ENCODE measurements at places on chromosomes 1 and 21. TPM values are rescaled to one million over a fixed set of nuclear protein-coding genes. Genes with fewer than 3 reads are reported as not detected.

Gene TDRD10
- total RNA-seq: not detected

Gene SPRR2F
- not detected for total RNA-seq

Gene NCAM2
- under 0.01 TPM for total RNA-seq

Gene AGRN
- total RNA-seq: 187 TPM

Gene CFHR4
- not detected for total RNA-seq

Gene SPATC1L
- 2.4 TPM for total RNA-seq

Gene S100A3
- 7.0 TPM for total RNA-seq

Gene C1orf94
- not detected for total RNA-seq

Gene WNT3A
- total RNA-seq: not detected

Gene JAM2
- total RNA-seq: not detected

Gene RPTN
- 0.72 TPM for total RNA-seq

Gene AMY2B
- total RNA-seq: 2.1 TPM

Gene GPR153
- 16.4 TPM for total RNA-seq

Gene CLCA2
- 59.8 TPM for total RNA-seq

Gene FNDC5
- total RNA-seq: not detected

Gene CCDC27
- not detected for total RNA-seq

Gene SPRR3
- 51.4 TPM for total RNA-seq

Gene DYNLT4
- 0.24 TPM for total RNA-seq

Gene SLC45A1
- 0.24 TPM for total RNA-seq

Gene NBPF6
- total RNA-seq: not detected

Gene BCL10
- total RNA-seq: 35.4 TPM

Gene TNFAIP8L2
- not detected for total RNA-seq

Gene CADM3
- total RNA-seq: not detected

Gene C1orf87
- total RNA-seq: not detected

Gene CD53
- total RNA-seq: not detected

Gene PAQR6
- total RNA-seq: not detected

Gene RUNX3
- 0.85 TPM for total RNA-seq

Gene TEX38
- total RNA-seq: not detected

Gene RGSL1
- not detected for total RNA-seq

Gene SAMD13
- total RNA-seq: 1.3 TPM

Gene SASS6
- total RNA-seq: 1.4 TPM

Gene ADORA1
- under 0.01 TPM for total RNA-seq

Gene GPR3
- not detected for total RNA-seq

Gene TRIM58
- total RNA-seq: 0.24 TPM

Gene FCGR3A
- not detected for total RNA-seq

All from tracheal epithelial cell (primary cell).